ENCODE measurements at places on chromosomes 4 and X.

DNA sequence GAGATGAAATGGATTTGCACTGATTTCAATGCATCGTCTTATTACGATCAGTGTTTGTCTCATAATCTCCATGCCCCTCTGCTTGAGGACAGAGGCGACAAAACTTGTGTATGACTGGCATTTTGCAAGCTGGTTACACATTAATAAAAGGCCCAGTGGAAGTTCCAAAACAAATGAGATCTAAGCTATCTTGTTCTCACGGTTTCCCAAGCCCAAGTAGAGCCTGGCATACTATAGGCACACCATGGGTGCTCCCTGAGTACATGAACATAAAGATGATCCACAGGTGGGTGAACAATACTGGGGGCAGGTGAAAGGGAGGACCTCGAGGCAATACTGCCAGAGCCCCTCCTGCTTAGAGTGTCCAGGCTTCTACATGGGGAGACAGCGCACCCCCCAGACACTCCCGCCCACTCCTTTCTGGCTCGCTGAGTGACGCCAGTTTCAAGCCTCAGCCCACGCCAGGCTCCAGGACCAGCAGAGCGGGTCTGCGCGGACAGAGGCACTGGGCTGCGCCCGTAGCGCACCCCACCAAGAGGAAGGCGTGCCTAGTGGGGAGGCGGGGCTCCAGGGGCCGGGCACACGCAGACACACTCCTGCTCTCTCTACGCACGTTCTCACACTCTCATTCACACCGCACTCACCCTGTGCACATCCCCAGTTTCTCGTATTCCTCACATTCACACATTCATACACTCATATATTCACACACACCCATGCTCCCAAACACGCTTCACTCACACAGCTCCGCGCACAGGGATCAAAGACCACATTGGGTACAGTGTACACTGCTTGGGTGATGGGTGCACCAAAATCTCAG is 8.9 kb upstream of the GSX2 start:
- DNase-seq, result no peak

- DNase-seq, result no peak
Observed at GRCh38 chrX:10630320-10630719, 9.9 kb upstream of the MID1 start.

DNA sequence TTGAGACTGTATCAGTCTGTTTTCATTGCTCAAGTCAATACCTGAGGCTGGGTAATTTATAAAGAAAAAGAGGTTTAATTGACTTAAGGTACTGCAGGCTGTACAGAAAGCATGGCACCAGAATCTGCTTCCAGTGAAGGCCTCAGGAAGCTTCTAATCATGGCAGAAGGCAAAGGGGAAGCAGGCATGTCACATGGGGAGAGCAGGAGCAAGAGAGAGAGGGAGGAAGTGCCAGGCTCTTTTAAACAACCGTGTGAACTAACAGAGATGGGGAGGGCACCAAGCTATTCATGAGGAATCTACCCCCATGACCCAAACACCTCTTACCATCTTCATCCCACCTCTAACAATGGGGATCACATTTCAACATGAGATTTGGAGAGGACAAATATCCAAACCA is 7.2 kb upstream of the TMEM131L start:
- DNase-seq, result no peak

GRCh38 chr4:130608121-130608520 is 1512.2 kb downstream of the C4orf33 start:
- DNase-seq, result no peak

- no peak for DNase-seq
Observed at GRCh38 chr4:80307183-80307735, 28.3 kb upstream of the CFAP299 start.

DNA sequence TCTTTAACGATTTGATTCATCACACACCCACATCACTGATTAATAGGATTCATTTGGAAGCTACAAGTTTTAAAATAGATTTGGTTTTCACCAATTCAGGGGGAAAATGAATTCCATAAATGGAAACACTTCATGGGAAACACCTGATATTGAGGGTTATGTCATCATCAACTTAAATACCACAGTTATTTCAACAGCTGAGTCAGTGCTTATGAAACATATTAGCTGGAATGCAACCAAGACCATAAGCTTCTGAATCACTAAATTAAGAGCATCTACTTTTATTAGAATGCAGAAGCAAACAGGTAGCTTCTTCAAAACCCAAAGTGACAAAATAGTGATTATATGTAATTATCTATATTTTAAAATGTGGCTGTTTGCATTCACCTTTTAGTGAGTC is 207.8 kb upstream of the DCAF8L1 start:
- no peak for DNase-seq

DNA sequence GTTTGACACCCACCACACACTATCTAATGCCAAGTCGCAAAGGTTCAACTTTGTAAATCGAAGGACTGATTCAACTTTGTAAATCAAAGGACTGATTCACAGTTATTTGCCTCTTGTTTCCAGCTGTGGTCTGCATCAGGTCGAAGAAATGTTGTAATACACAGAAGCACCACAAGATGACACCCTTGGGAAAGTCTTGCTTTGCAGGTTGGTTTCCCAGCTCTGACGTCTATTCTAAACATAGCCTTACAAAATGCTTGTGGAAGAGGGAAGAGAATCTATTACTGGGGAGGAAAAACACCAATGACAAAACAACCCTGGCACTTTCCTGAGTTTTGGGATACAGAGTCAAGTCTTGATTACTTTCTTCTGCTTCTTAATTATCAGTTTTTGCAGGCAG is 35.3 kb downstream of the SUPT20HL1 start:
- peak; percentile 69 for DNase-seq

DNA sequence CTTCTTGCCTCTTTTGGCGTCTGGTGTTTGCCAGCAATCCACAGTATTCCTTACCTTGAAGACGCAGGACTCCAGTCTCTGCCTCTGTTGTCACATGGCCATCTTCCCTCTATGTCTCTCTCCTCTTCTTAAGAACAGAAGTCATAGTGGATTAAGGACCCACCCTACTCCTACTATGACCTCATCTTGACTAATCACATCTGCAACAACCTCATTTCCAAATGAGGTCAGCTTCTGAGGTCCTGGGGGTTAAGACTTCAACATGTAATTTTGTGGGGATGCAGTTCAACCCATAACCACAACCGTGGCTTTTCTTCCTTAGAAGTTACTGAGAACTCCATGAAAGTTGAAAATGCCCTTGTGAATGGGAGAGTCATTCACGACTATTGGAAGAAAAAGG is 23.3 kb downstream of the TLR8 start:
- DNase-seq, result no peak

- DNase-seq, result no peak
Observed at GRCh38 chr4:176563591-176563990, 229.1 kb downstream of the VEGFC start.

- peak; percentile 57 for DNase-seq
Observed at GRCh38 chr4:74793757-74794381, 454 bp downstream of the BTC start.

All from femur (tissue), 1 donor.